ENCODE measurements at places on chromosomes 4 and X.

- DNase-seq = no peak
Observed at GRCh38 chr4:88775026-88775425, 77.4 kb upstream of the NAP1L5 start.

- no peak for DNase-seq
Observed at GRCh38 chrX:107701493-107702121, 73.3 kb downstream of the PRPS1 start.

DNA sequence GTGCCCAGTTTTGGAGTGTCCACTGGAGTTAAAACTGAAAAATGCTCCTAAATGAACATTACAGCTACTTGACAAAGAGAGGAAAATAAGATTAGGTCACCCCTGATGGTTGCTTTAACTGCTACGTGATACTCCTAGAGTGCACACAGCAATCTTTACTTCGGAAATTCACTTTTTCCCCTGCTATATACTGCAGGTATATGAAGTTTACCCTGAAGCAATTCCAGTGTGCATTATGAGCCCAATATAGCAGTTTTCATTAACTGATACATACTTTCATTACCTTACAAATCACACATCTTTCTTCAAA lies 773 bp upstream of the ZNF827 start:
- DNase-seq = no peak

DNA sequence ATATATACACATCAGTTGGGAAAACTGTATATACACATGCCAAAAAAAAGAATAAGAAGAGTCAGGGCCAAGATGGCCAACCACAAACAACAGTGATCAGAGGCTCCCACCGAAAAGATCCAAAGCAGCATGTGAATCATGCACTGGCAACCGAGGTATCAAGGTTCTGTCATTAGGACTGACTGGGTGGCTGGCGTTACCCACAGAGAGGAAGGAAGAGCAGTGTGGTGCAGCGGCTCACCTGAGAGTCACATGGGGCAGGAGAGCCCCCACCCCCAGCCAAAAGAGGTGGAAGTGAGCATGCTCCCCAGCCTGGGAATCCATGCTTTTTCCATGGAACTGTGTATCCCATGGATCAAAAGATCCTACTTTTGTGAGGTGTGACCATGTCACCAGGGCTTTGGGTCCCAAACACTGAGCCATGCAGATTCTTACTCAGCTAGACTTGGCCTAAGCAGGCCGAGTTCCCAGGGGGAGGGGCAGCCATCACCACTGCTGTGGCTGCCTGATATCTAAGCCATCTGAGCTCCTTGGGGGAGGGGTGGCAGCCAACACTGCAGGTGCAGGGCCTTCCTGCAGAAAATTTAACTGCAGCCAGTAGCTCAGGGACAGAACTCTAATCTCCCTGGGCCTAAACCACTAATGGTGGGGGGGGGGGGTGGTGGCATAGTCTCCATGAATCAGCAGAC lies 52.8 kb downstream of the P2RY10 start:
- peak; percentile 33 for DNase-seq

DNA sequence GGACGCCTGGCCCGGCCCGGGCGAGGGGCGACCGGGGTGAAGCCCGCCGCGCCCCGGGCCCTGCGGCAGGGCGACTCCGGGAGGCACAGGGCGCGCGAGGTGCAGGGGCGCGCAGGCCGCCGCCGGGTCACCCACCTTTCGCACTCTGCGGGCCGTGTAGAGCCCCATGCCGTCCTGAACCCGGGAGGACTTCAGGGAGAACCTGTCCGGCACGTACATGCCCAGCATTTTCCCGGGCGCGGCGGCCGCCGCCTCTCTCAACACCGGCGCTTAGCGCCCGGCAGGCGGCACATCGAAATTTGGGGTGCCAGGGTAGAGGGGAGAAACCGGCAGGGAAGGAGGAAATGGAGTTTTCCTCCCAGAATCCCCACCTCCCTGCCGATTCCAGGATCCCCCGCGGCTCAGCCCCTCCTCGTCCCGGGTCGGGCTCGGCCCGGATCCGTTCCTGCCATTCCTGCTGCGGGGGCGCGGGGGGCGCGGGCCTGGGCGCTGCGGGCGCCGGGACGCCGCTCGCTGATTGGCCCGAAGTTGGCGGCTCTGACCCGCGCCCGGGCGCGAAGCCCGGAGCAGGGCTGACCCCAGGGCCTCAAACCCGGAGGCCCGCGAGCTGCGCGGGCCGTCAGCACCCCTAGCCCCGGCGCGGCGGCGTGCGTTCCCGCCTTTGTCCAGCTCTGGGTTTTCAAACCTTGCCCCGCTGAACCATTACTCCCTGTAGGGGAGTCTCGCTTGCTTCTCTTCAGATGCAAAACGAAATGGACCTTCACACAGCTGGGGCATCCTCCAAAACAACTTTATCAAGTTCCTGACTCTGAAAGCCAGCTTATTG lies at the start of gene PRDM5:
Gene PRDM5, minus strand, starts transcription at position 346 of the 826 bp plus-strand sequence. Its CDS starts 118 bp downstream, at position 228.
- DNase-seq = no peak

DNA sequence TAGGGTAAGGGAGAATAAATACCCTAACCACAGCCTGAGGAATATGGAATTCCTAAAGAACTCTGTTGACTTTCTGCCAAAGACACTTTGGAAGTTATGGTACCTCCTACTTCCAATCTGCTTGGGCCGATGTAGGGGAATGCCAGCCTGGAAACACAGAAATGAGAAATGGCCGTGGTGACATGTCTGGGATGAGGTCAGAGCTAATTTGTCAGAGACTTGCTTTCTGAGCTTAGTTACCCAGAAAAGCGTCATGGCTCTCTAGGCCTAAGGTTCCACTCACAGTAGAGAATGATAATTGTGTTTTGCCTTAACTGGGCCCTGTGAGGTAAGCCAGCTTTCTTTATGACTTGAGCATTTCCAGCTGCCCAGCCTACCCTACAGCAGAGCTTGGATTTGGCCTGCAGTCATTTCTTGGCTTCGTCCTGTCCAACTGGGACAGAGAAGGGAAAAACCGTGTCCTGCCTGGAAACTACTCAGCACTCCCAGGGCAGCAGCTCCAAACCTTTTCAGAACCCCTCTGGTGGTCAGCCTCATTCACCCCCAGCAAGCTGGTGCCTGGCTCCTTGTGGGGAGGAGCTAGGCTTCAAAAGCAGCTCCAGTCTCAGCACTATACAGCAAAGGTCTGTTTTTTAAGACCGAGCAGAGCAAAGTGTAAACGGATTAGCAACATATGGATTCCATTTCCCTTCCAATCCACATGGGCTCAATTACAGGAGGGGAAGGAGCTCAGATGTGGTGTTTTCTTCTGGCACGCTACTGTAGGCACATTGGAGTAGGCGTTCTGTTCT lies 92.3 kb downstream of the RLIM start:
- DNase-seq = no peak

GRCh38 chr4:123653236-123653635 lies 256.6 kb downstream of the SPRY1 start:
- no peak for DNase-seq

DNA sequence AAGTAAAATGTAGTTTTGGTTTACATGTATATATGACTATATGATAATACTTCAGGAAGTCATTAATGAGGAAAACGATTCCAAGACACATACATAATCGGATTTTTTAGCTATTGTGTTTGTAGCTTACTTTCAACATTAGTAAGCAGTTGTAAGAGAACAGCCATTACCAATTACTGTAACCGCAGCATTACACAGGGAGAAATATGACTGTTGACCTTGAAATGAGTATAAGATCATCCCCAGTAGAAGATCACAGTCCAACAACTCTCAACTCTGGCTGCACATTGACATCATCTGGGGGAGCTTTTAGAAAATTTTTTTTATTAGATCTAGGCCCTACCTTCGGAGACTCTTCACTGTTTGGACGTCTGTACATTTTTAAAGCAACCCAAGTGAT lies 762.0 kb upstream of the MAGEB2 start:
- no peak for DNase-seq

- DNase-seq = no peak
Observed at GRCh38 chrX:38961936-38962335, 160.7 kb downstream of the MID1IP1 start.

DNA sequence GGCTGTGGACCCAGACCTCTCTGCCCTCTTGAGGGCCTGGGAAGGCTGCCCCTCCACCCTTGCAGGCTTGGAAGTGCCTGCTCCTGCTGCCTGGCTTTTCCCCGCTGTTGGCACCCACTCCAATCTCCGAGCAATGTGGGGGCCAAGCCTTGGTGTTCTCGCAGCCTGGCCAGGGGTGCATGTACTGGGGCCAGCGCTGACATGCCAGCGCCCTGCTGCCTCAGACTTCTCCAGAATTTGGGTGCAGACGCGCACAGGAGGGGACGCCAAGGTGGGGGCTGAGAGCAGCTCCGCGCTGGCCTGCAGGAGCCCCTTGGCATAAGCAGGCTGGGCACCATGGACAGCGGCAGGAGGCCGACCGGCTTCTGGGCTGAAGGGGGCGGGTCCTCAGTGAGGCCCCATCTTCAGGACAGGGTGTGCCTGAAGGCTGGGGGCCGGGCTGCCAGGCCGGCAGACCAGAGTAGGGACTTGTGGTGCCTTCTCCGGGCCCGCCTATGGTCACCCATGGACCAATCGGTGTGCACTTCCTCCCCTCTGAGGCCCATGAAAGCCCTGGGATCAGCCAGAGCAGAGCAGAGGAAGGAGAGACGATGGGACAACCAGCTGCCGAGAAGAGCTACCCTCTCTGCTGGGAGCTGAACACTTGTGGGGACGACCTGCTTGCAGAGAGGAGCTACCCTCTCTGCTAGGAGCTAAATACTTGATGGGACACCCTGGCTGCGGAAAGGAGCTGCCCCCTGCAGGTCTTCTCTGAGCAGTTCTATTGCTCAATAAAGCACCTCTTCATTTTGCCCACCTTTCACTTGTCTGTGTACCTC lies 118.3 kb downstream of the DNAAF6 start:
- DNase-seq = no peak

- DNase-seq = no peak
Observed at GRCh38 chr4:141011901-141012315, 121.4 kb downstream of the RNF150 start.

DNA sequence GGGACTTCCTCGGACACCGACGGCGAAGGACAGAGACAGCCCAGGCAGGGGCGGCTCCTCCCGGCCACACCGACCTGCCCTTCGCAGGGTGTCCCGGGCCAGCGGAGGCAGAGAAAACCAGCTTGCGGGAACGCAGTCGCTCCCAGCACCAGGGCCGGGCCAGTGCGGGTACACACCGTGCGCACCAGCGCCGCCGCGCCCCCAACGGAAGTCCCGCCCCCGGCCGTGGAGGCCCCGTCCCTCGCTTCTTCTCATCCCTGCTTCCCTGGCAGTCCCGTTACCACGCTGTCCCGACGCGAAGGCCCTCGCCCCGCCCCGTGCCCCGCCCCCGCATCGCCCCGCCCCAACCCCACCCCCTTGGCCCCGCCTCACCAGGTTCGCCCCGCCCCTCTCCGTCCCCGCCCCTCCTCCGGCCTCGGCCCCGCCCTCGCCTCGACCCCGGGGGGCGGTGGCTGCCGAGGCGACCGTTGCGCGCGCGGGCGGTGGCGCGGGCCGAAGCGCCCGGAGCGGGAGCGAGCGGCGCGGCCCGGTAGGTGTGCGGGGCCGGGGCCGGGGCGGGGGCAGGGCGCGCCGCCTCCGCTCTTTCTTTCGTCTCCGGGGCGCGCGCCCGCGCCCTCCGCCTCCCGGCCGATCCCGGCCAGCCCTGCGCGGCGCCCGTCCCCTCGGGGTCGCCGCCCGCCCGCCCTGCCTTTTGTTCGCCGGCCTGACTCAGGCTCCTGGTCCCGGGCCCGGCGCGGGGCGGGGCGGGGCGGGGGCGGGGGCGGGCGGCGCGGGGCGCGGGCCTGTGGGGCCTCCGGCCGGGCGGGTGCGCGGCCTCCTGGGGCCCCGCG lies at the start of gene RGS12:
Gene RGS12, plus strand, starts transcription at position 451 of the 830 bp plus-strand sequence. CDS start 23,150 bp downstream, outside the sequence.
- DNase-seq = peak; percentile 87

DNA sequence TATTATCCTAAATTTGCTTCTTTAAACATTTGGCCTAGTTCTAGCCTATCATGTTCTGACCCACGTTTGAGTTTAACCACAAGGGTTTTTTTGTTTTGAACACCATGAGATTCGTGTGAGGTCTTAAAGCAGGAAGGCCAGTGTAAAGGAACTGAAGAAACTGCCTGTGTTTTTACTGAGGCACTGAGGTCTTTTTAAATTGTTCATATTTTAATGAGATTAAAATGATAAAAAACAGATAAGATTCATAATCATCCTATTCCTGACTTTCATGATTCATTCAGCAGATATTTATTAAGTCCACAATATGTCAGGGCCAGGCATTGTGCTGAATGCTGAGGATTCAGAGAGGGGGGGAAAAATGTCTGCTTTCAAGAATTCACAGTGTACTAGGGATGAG lies 3.2 kb downstream of the RPS6KA3 start:
- peak; percentile 48 for DNase-seq

DNA sequence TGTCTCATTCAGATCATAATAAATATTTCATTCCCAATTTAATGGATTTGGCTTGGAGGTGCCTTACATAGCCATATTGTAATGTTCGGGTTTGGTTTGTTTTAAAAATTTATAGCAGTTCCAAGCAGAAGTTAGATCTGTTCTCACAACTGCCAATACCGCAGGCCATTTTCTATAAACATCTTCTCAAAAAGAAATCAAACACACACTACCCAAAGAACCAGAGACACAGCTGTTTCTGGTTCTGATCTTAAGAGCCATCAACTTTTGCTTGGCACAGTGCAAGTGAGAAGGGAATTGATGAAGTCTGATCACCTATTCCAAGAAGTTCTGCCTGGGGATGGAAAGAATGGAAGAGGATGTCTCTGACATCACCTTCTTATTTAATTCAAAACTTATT lies 22.9 kb downstream of the MID1IP1 start:
- no peak for DNase-seq

DNA sequence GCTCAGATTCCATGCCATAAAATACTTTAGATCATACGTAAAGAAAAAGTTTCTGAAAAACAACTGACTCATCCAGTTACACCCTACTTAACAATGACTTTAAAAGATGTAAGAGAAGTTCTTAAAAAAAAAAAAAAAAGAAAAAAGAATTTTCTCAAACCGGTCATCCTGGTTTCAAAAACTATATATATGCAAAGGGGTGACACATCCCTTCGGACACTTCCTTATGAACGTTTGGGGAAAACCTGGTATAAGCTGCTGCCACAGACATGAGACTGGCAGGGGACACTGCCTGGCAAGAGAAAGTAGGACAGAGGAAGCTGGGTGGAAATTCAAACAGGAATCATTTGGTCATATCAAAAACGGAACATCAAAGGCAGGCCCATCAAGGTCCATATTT lies 81.2 kb upstream of the PRSS48 start:
- DNase-seq = no peak

GRCh38 chrX:150873616-150874015 lies 24.9 kb downstream of the CD99L2 start:
- DNase-seq = no peak

DNA sequence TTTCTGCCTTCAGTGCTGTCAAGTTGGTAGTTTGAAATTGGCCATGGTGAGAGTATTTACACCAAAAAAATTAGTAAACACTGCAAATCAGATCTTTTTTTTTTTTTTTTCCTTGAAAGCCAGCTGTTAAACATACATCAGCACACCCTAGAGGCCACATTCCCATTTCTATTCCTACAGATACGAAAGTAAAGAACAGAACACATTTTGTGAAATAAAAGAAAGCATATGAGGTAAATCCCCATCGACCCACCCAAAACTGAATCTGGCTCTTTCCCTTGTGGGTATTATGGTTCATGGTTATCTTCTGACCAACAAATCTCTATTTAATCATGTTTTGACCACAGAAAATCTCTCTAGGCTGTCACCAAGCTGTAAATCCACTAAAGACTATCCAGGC lies 41.8 kb upstream of the AP1AR start:
- no peak for DNase-seq

Measured in CD4-positive, alpha-beta T cell treated with Interleukin-6 at 100 ng/mL for 8 hours (primary cell).